Hepatic stellate cell (primary cell): ENCODE measurements at places on chromosomes 4 and X.

DNA sequence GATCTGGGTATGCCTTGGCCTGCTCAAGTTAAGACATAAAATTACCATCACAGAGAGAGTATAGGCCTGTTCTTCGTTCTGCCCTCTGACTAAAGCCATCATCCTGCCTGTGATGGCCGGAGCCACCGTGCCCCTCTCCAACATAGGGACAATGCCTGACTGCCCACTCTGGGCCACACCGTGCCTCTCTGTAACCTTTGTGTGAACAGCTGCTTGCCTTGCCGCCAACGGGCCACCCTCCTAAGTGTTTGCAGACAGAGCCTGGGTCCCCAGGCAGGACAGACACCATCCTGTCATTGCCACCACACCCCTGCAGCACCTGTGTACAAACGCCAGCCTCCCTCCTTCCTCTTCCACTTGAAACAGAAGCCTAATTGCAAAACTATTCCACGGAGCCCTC is 298.7 kb upstream of the TENM3 start:
- no peak for DNase-seq

DNA sequence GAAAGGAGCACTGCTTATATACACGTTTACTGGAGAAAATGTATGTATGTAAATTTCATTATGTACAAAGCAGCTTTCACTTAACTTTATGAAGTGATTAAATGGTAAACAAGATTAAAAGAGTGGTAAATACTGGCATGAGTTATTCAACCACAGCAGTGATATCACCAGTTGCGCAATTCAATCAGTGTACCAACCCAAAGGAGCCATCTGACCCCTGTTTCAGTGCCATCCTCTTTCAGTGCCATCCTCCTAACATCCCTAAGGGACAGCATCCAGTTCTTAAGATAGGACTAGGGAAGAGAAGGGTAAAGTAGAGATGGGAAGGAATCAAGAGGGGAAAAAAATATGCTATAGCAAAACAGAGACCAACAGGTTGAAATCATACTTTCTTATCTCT is 16.2 kb downstream of the HPF1 start:
- DNase-seq, result no peak

- DNase-seq, result no peak
These were observed 256.3 kb downstream of the CENPC start for GRCh38 chr4:67288964-67289363.

DNA sequence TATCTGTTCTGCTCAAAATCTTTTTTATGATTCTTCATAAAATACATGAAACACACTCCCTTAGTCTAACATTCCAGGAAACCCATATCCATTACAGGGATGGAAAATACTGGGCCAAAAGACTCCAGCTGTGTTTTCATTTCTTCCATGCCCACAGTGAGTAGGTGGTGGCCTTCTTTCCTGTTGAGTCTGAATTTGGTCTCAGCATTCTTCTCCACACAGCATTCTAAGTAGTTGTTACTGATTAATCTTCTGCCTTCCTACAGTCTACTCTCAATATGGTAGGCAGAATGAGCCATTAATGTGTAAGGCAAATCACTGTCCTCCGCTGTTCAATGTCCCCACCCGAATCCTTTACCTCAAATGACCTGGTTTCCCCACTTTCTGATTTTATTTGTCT is 370.6 kb upstream of the RPS6KA3 start:
- DNase-seq, result no peak

- DNase-seq, result no peak
These were observed 34.3 kb downstream of the SHROOM4 start for GRCh38 chrX:50779694-50780093.

DNA sequence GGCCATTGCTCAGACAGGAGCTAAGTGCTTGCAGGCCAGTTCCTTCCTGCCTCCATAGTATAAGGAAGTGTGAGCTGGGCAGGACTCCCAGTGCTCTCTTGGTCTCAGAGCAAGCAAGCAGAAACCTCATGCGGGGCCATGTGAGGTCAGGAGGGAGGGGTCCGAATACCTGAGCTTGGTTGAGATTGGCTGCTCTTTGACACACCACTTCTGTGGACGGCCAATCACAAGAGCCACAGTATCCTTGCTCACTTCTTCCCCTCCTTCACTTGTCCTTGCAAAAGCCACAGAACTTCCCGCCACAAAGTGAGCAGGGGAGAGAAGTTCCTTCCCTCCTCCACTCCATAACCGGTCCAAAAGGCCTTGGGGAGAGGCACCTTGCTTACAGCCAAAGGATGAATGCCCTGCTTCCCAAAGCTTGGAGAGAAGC is 56.7 kb downstream of the PRPS1 start:
- no peak for DNase-seq

DNA sequence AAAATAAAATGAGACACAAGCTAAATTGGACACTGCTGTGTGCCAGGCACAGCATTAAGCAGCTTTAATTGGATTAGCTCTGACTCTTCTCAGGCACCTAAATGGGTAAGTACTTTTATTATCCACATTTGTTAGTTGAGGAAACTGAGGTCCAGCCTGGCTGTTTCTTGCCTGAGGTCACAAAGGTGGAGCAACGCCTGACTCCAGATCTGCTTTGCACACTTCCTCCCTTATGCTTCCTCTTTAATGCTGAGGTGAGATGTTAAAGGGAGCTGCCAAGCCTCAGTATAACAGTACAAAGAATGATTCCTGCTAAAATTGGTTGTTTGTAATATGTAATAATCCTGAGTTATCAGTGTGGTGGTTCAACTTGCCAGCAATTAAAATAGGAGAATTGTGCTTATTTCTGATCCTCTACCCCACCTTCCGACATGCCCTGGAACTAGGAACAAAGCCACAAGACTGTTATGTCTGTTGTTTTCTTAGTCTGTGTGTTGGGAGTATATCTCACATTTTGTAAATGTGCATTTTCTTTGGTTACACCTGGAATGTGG is 74.4 kb downstream of the AFF1 start:
- no peak for DNase-seq

GRCh38 chrX:119482481-119483480 is 14.5 kb downstream of the SLC25A5 start:
- DNase-seq, result peak; percentile 33

GRCh38 chr4:116925900-116926457 is 159.4 kb downstream of the TRAM1L1 start:
- no peak for DNase-seq

GRCh38 chr4:151263455-151263854 is 13.5 kb upstream of the PRSS48 start:
- no peak for DNase-seq
